Dorsolateral prefrontal cortex (tissue), 122 donors: ENCODE measurements at places on chromosomes 4 and X. TPM values are rescaled to one million over a fixed set of nuclear protein-coding genes. Genes with fewer than 3 reads are reported as not detected.

- no peak for DNase-seq
These were observed 765.3 kb upstream of the GRIA3 start for GRCh38 chrX:122418758-122419157.

GRCh38 chrX:35665311-35665710 lies 132.8 kb upstream of the MAGEB16 start:
- DNase-seq: no peak

DNA sequence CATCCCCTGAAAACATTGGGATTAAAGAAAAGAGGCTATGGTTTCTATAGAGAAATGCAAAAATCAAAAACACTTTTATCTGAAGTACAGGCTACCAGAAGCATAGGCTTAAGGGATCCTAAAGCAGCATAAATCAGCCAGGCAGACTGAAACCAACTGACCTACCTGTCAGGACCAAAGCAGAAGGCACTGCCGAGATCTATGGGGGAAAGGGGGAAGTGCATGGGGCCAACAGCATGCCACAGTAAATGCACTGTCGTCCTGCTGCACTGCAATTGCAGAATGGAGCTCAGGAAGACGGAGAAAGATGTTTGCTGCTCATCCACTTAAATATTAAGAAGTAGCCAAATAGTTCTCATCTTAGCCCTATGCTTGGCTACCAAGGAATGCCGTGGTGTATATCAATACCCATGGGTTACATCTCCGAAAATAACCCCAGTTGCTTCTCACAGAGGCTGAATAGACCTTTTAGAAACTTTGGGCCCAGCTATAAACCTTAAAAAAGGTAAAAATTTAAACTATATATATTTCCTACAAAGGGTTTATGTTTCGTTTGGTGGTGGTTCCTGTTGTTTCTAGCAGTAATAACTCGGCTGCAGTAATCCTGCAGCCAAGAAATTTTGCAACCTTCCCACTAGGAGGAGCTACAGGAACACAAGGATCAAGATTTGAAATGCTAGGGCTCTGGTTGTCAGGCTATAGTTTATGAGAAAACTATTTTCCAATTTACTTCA lies 312.2 kb upstream of the DIAPH2 start:
- no peak for DNase-seq

DNA sequence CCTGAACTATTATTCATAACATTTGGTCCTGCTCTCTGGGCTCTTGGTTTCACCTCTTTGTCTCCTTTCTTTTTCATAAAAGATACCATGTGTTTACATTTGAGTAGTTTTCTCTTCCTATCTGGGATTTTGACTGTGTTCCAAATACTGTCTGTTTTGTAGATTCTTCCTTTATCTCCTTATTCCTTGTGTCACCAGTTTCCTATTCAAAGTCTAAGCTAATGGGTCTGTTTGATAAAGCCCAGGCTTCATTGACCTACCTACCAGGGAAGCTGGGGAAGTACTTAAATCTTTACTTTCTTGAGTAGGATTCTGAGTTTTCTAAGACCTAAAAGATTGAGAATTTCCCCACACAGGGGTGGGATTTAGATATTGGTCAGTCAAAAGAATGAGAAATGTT lies 409.5 kb downstream of the RAPGEF2 start:
- DNase-seq: no peak

GRCh38 chr4:1885414-1885813 lies 14.2 kb downstream of the NSD2 start:
- DNase-seq: no peak

Gene SRPX
- 6.9 TPM for total RNA-seq

Gene TMEM31
- 0.82 TPM for total RNA-seq

Gene BEX5
- 51.3 TPM for total RNA-seq

Gene TSPAN7
- 615 TPM for total RNA-seq
